Iris pigment epithelial cell (primary cell): ENCODE measurements at places on chromosomes 16 and 17.

DNA sequence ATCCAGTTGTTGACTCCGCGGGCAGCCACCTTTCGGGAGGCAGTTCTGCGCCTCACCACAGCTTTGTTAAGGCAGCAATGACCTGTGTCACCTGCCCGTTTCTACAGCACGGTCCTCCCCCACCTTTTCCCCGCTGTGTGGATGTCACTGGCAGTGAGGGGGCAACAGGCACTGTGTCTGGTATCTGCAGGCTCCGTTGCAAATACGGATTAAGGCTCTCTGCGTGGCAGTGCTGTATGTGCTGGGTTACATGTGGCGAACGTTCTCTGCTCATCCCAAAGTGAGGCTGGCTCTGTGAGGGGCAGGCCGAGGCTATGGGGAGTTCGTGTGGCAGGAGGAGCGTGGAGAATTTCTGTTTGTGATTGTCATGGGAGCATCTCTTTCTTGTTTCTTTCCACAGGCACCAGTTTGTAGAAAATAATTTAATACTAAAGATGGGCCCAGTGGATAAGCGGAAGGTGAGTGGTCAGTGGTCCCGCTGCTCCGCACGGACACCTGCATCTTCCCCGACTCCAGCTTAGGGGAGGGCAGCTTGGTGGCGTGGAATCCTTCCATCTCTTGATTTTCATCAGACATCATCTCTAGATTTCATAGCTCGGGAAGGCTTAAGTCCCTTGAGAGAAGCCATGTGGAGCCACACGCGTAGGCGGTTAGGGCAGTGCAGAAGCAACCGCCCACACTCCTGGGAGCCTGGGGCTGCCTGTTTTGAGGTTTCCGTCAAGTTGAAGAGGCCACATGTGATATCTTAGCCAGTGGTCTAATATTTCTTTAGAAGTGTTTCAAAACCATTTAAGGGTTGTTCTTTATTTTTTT, 57.8 kb downstream of the PDPK1 start:
- DNase-seq: no peak

GRCh38 chr17:69314246-69315065, 12.5 kb downstream of the ABCA5 start:
- no peak for DNase-seq

DNA sequence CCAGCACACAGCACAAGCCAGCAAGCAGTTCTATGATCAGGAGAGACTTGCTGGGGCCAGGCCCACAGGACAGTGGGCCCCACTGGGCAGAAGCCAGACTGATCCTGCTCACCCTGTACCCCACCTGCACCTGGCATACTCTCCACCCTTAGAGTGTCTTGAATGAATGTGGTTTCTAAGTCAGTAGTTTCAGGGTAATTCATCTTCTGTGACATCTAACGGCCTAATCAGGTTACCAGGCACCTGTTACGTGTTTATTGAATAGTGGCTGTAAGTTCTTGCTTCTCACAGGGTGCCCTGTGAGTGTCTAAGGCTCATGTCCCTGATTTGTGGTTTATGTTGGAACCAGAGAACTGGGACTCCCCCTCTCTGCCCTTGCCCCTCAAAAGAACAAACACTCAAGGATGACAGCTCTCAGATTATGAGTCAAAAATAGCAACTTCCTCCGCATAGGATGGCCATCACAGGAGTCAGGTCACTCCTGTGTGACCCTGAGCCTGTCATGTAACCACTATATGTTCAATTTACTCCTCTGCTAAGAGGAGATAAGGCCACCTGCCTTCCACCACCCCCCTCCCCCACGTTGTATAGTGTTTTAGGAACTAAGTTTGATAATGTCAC, 7.0 kb upstream of the OR2C1 start:
- no peak for DNase-seq

DNA sequence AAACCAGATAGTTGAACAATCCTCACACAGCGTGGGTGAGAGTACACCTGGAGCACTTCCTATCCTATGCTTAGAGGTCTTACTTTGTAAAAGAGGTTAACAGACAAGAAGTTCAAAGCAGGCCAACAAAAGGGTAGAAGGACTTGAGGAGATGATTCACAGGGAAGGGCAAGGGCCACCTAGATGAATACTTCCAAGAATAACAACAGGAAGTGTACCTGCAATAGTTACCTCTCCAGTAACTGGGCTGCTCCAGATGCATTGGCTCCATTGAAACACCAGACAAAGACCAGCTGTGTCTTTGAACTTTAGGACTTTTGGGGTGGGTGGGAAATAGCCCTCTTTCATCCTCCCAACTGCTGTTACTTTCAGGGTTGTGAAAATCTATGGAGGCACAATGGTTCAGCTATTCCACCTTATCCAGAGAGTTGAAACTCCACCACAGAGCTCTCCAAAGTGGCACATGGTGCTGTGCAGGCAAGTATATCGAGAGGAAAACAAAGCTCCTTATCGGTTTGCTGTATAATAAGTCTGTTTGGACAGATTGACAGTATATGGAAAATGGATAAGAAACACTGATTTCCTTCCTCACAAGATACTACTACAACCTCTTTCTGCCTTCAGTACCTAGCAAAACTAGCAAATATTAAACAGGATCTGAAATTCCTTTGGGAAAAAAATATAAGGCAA, 22.7 kb downstream of the RNF43 start:
- DNase-seq: no peak

GRCh38 chr17:78908426-78908825, 5.4 kb upstream of the CEP295NL start:
- no peak for DNase-seq

- DNase-seq: peak; percentile 78
These were observed 16.7 kb upstream of the BAIAP2 start for GRCh38 chr17:81018044-81018802.

GRCh38 chr17:65538675-65539529, 22.5 kb downstream of the AXIN2 start:
- no peak for DNase-seq

- peak; percentile 28 for DNase-seq
These were observed 508 bp downstream of the FLCN start for GRCh38 chr17:17236295-17237025.

DNA sequence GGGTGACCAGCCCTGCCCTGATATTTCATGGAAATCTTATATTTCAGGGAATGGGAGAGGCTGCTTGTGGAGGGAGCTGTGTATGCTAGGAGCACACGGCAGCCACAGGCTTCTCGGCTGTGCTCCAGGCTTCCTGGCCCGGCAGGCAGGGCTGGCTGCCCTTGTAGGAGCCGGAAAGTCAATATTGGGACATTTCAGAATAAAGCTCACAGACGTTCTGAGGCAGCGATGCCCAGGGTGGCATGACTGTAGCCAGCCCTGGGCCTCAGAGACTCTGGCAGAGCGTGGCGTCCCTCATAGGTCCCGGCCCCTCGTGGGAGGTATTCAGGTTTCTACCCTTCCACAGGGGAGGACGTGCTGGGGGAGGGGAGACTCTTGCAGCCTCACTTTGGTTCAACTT, 65.7 kb downstream of the BANP start:
- no peak for DNase-seq

DNA sequence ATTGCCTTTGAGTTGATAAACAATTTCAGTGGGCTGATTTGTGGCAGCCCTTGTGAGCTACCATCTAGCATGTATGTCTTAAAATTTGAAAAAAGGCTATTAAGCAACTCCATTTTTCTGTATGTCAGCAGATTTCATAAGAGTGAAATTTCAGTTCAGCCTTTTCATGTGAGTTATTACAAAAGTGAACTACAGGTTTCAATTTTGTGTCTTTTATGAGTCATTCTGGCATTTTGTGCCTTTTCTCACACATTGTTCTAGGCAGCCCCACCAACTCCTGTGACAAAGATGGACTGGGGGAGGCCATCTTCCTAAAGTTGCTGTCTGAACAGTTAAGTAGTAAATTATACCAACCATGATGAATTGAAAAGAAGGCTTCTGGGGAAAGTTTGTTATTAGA, 52.1 kb downstream of the USP10 start:
- DNase-seq: peak; percentile 52

DNA sequence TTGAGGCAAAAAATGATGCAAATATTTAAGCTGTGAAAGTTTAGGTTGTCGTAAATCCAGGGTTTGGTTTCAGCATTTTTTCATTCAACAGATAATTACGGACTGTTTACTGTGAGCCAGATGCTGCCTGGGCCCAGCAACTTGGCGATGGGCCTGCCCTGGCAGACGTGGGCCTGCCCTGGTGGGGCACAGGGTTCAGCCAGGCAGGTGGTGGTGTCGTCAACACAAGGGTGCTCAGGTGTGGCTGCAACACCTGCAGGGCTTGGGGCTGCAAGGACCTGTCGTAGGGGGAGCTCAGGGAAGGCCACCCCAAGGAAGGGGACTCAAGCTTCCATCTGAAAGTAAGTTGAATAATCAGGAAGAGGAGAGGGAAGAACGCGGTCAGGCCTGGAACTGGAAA, 15.1 kb downstream of the ZC3H18 start:
- no peak for DNase-seq

GRCh38 chr16:68711421-68712139, 25.5 kb upstream of the CDH1 start:
- DNase-seq: no peak

GRCh38 chr16:48959204-48959603, 322.4 kb downstream of the CBLN1 start:
- DNase-seq: no peak

GRCh38 chr17:73064084-73064938, 28.2 kb downstream of the SLC39A11 start:
- peak; percentile 28 for DNase-seq

DNA sequence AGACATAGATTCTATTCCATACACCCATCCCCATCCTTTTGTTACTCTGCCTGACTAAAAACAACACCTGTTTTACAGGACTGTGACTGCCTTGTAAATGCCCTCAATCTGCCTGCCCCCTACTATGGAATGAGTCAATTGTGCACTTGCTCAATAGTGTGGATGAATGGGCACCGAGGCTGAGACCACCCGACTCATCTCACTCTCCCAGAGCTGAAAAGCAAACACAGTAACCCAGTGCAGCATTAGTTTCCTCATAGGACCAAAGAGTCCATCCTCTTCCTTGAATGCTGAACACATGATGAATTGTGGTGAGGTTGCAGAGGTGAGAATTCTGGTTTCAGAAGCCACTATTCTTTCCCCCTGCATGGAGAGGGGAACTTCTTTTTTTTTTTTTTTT, 233.7 kb downstream of the ZFHX3 start:
- DNase-seq: no peak

- no peak for DNase-seq
These were observed at the start of gene USP22 for GRCh38 chr17:21042458-21043295. Gene USP22, minus strand, starts transcription at chr17:21043011. Its CDS starts 176 bp downstream, at chr17:21042835.

DNA sequence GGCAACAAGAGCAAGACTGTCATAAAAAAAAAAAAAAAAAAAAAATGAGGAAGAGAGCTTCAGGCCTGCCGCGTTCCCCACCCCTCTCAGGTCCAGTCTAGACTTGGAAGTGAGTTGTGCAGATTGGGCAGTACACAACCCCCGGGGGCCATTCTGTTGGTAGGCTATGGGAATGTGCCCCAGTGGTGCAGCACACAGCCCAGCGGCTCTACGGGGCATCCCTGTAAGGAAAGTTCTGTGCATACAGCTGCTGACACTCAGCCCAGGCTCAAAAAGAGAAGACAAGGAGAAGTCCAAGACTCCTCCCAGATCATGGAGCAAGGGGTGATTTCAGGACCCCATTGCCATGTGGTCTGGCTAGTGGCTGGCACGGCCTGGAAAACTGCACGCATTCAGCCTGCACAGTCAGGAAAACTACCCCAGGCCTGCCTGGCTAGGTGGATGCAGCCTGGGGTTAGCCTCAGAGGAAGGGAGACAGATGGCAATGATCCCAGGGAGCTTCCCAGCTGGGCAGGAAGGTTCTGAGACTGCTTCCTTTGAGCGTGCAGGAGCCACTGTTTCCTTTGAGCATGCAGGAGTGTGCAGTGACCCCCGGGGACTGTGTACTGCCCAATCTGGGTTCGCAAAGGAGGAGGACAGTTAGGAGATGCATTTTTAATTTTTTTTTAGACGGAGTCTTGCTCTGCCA, 44.8 kb downstream of the PECAM1 start:
- DNase-seq: no peak

DNA sequence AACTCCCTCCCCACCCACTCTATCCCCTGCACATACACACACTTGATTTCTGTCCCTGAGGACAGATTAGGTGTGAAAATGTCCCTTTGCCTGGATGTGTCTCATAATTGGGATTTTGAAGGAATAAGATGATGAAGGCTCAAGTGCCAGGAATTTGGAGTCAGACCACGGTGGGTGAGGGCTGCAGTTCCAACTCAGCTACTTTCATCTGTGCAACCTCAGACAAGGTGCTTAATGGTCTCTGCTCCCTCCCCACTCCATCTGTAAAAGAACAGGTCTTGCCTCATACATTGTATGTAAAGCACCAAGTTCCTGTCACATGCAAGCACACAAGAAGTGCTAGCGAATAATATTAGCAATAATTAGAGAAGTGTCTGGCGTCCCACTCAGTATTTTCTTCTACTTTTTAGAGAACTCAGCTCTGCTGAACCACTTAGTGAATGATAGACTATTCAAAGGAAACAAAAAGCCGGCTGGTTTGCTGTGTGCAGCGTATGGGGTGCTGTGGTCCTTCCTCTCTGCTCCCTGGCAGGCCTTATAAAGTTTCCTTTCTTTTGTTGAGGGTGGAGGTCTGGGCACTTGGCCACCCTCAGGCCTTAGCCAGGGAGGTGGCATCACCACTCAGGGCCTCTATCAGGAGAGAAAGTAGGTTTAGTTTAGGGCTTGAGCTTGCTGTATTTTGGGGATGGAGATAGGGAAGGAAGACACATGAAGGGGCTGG, 6.4 kb downstream of the TBX4 start:
- no peak for DNase-seq

GRCh38 chr17:82696916-82697807, 1.3 kb downstream of the RAB40B start:
- DNase-seq: peak; percentile 20

DNA sequence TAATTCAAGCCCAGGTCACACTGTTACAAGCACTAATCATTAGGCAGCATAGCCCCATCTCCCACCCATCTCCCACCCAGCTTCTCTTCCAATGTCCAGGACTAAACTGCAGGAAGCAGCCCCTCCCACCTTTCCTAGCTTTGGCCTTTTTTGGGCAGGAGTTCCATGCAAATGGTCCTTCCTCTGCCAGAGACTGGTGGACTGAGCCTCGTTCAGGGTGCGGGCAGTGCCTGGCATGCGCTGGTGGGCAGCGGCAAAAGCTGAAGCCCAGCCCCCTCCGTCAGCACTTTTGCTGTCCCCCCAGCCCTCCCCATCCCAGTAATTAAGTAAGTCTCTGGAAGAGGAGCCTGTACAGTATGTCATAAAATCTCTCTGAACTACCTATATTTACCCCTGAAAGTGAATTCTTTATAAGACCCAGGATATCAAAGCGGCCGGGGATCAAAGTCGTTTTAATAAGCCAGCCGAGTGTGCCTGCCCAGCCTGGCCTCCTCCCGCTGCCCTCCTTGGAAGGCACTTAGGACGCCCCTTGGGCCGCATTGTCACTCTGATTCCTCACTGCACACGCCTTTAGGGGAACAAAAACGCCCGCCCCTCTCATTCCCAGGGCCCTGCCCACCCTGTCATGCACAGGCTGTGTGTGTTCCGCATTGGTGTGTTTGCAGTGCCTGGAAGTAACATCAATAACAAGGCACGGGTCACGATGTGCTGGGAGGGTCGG, 109.9 kb downstream of the IRX5 start:
- DNase-seq: no peak
